ENCODE measurements at places on chromosomes 3 and 15. TPM values are rescaled to one million over a fixed set of nuclear protein-coding genes. Genes with fewer than 3 reads are reported as not detected.

DNA sequence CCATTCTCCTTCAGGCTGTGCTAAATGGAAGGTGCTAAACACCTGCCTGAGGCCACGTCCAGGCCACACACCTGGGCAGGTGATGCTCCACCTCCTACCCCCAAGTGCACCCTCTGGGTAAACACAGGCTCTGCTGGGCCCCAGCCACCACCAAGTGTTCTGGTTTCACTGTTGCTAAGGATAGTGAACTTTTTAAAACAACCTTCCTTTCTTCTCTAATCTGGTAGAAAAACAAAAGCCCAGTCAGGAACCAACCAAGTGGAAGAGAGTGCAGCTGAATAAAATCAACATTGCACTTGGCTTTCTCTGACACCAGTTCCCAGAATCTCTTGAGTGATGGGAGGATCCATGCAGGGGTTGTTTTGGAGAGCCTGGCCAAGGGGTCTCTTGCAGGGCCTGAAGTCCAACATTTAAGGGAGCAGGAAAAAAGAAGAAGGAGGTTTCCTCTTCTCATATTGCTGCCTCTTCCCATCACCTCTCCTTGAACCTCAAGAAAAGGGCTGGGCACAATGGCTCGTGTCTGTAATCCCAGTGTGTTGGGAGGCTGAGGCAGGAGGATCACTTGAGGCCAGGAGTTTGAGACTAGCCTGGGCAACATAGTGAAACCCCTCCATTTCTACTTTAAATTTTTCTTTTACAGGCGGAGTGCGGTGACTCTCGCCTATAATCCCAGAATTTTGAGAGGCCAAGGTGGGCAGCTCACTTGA lies 26.2 kb upstream of the ATP13A3 start:
- no peak for DNase-seq

- DNase-seq = peak; percentile 7
These were observed 171.8 kb downstream of the SMAD6 start for GRCh38 chr15:66873856-66874255.

Gene TMEM40
- not detected for total RNA-seq

Gene MESP2
- total RNA-seq = not detected

Gene SNX4
- 31.3 TPM for total RNA-seq

Gene SAMMSON
- not detected for total RNA-seq

Gene GOLGA8J
- 0.31 TPM for total RNA-seq

Measured in activated naive CD8-positive, alpha-beta T cell treated with anti-CD3 and anti-CD28 coated beads, Interleukin-2, amount 10 ng/mL, durations not matched to agents 7 days and 5 days (primary cell).